ENCODE measurements at places on chromosomes 4 and X. TPM values are rescaled to one million over a fixed set of nuclear protein-coding genes. Genes with fewer than 3 reads are reported as not detected.

The GRK4 gene
- polyA plus RNA-seq, result 106 TPM

The FSTL5 gene
- polyA plus RNA-seq, result 0.57 TPM

The PARM1 gene
- polyA plus RNA-seq, result 29.0 TPM

The AWAT2 gene
- 0.44 TPM for polyA plus RNA-seq

The CSAG3 gene
- 6.0 TPM for polyA plus RNA-seq

The TMEM184C gene
- polyA plus RNA-seq, result 33.4 TPM

The SERPINA7 gene
- not detected for polyA plus RNA-seq

The FGFBP1 gene
- 1.1 TPM for polyA plus RNA-seq

The DIPK2B gene
- polyA plus RNA-seq, result 5.6 TPM

The SYTL4 gene
- polyA plus RNA-seq, result 26.3 TPM

The WNK3 gene
- 18.1 TPM for polyA plus RNA-seq

The AKAP4 gene
- 296 TPM for polyA plus RNA-seq

The MAGEA2 gene
- polyA plus RNA-seq, result 6.2 TPM

The RASSF6 gene
- 0.17 TPM for polyA plus RNA-seq

The DMP1 gene
- polyA plus RNA-seq, result 0.91 TPM

The MAGEA4 gene
- 52.3 TPM for polyA plus RNA-seq

The HPGDS gene
- 1.7 TPM for polyA plus RNA-seq

The ARHGAP36 gene
- 1.2 TPM for polyA plus RNA-seq

The STARD8 gene
- polyA plus RNA-seq, result 3.1 TPM

The SMPX gene
- polyA plus RNA-seq, result 4.2 TPM

The SPANXD gene
- 11.5 TPM for polyA plus RNA-seq
